Cerebellar cortex (tissue), 1 donor: ENCODE measurements at places on chromosomes 3 and 15.

- DNase-seq: no peak
These were observed 21.6 kb upstream of the ZNF280D start for GRCh38 chr15:56754772-56755370.

- DNase-seq: no peak
These were observed 335.6 kb downstream of the EDEM1 start for GRCh38 chr3:5523125-5523524.

DNA sequence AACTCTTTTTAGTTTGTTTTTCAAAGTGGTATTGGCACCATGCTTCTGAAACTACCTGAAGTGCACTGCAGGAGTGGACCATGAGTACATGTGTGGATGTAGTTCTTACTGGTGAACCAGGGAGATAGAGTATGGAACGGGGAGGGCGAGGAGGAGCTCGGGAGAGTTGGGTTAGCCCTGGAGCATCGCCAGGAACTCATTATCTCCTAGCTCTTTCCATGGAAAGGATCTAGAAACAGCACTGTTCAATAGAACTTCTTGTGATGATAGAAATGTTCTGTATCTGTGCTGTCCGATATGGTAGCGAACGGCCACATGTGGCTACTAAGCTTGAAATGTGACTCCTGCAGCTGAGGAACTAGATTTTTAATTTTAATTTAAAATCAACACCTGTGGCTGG is 47.3 kb downstream of the VGLL4 start:
- no peak for DNase-seq

DNA sequence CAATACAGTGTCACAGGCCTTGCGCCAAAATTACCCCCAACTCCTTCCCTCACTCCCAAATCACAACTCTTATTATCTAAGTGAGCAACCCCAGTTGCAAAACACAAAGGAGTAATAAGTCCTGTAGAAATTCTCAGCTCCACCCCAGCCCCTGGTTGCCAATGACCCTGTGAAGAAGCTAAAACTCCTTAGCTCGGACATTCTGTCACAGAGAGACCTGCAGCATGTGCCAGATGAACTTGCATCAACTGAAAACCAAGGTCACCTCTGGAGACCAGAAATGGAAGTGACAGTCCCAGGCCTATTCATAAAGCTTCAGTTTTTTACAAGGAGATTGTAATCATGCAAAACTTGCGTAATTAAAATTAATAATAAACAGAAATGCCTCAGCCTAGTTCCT is 55.2 kb downstream of the RBPMS2 start:
- DNase-seq: no peak
